ENCODE measurements at places on chromosomes 3 and 15.

DNA sequence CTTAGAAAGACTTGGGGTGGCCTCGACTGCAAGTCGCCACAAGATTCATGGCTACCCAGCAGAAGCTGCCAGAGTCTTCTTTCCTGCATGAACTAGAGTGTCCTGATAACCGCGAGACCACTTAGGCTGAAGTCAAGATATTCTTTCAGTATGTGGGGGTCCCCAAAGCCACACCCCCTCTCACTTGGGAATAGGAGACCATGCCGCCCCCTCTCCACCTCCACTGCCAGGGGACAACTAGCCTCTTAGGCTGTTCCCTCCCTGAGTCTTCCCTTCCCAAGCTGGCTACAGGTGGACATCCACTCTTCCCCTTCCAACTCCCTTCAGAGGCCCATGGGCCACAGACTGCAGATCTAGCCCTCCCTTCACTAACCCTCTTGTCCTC, 1.3 kb upstream of the CCDC12 start:
- no peak for DNase-seq

DNA sequence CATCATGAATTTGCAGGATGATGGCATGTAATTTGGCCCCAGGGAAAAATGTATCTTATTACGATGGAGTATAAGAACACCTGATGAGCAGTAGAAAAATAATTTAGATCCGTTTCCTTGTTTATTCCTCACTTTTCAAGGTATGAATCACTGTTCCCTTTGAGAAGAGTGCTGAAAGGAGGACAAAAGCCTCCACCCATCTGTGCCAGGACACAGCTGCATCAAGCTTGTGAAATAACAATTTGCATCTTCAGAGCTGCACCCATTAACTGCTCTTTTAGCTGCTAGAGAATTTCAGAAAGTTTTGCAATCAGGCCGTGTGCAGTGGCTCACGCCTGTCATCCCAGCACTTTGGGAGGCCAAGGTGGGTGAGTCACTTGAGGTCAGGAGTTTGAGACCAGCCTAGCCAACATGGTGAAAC, 9.6 kb downstream of the CLDND1 start:
- DNase-seq: no peak

- DNase-seq: no peak
Observed at GRCh38 chr3:8629151-8630021, 15.2 kb downstream of the SSUH2 start.

- DNase-seq: no peak
Observed at GRCh38 chr15:74245342-74245931, 9.3 kb downstream of the CCDC33 start.

DNA sequence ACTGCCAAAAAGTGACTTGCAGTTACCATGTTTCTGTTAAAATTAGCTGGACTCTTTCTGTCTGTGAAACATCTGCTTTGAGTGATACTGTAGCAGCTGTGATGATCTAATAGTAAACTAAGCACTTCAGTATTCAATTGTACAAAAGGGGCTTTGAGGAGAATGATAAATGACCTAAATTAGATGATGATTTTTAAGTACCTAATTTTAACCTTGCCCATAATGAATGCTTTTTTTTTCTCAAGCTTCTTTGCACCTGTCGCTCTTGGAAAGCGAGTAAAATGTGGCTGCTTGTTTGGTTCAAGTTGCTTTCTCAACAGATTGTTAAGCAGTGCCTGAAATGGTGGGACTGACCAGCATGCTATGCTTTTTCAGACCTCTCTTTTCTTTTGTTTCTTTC, 752.3 kb downstream of the EPHA3 start:
- DNase-seq: no peak

GRCh38 chr3:133905376-133905775, 9.7 kb upstream of the RAB6B start:
- DNase-seq: no peak

GRCh38 chr3:146550070-146550615, 5.7 kb upstream of the PLSCR1 start:
- DNase-seq: no peak

DNA sequence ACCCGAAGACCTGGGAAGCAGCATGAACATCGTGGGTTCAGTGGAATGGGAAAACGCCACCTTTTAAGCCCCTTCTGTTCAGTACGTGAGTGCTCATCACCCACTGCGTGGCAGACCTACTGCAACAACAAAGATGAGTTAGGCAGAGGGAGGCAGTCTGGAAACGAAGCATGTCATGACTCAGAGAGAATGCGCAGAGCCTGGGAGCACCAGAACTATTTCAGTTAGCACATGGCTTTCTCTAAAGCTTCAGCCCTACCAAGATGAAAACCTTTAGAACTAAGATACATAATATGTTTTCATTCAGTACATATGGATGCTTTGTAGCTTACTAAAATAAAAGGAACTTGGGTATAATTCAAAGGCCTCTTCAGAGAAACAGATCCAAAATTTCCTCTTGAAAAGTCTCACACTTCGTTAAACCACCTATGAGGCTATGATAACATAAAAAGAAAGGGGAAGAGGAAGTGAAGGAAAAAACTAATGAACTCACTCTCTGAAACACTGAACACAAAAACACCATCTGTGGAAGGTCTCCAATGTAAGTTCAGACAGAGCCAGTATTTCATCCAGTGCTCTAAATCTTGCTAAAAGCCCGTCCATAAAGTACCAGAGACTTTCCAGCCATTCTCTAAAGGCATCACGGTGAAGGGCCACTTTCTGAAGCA, 140.1 kb downstream of the OCA2 start:
- no peak for DNase-seq

- DNase-seq: no peak
Observed at GRCh38 chr3:134618478-134619300, 32.1 kb downstream of the KY start.

DNA sequence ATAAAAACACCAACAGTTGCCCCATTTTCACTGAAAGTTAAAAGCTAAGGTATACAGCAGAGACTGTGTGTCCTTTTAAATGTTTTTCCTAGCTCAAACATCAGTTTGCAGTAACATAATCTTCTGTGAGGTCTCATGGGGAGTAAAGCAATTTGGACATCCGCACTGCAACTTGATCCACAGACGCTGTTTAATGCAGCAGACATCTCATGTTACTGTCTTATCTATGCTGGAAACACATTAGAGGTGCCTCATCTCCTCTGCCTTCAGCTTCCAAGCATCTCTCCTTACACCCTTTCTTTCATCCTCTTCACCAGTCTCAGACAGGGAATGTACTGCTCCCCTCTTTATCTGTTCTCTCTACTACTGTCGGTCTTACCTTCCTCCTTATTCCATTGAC, 53.7 kb upstream of the ATP11B start:
- DNase-seq: no peak

DNA sequence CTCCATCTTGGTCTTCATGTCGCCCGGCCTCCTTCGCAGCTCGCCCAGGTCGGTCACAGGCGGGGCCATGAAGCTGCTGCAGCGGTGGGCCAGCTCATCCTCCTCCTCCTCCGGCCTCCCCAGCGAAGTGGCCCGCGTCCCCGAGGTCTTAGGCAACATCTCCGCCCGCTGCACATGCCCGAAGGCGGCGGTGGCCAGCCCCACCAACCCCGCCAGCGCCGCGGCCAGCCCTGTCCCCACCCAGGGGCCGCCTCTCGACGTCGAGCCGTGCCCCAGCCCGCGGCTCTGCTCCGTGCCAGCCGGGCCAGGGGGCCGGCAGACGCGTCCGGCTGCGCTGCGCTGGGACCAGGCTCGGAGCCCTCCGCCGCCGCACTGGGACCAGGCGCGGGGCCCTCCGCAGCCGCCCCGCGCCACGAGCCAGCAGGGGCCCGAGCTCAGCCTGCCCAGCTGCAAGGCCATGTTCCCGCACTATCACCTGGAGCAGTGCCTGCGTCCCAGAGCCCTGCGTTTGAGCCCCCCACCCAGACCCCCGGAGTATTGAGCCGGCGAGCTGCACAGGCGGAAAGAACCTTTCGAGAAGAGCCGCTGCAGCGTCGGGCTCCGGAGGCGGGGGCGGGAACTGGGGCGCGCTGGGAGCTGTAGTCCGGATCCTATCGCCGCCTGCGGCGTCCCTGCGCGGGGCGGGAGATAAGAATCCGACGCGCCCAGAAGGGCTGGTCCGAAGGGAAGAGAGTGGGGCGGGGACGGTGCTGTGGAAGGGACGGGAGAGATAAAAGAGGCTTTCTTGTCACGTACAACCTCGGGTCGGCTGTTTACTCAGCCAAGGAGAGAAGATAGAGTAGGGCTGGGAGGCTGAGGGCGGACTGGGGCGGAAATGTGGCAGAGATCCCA, at the start of gene CPOX:
TSS of gene CPOX (minus strand) at position 566 of the 891 bp plus-strand sequence. CDS start at position 459, 107 bp downstream.
- DNase-seq: peak; percentile 68

GRCh38 chr3:157769378-157769777, 266.2 kb upstream of the VEPH1 start:
- DNase-seq: no peak

DNA sequence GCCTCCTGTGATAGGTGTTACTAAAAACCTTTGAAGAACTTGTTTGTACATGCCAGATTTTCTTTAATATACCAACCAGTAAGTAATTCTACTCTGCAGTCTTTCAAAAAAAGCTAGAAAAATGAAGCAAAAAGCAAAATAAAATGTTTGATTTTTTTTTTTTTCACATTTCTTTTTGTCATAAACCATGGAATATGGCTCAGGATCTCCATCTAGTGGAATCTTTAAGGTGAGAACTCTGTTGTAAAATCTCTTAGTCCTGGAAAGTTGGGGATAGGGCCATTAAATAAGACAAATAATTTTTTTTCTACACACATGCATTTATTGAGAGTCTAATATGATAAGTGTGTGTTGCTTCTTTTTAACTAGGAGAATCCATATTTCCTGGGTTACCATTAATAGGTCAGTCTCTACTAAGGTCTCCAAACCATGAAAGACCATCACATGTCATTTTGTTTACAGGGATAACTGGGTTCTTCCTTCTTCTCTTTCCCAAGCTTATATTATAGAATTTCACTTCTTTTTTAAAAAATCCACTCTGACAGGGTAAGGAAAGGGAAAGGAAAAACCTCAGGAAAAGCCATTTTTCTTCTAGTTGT, 84.6 kb downstream of the SLC9A9 start:
- no peak for DNase-seq

DNA sequence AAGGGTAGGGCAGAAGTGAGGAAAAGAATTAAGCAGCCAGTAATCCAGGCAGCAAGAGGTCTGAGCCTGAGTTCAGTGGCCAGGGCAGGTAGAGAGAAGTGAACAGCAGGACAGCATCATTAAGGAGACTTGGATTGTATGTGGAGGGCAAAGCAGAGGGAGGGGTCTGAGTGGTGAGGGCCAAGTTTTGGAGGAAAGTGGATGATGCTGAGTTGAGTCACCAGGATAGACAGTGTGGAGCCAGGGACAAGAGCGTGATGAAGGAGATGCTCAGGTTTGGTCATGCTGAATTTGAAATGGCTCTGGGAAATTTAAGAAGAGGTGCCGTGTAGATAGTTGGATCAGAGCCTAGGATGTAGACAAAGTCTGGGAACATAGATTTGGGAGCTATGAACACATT, 93.1 kb downstream of the ARHGEF26 start:
- no peak for DNase-seq

DNA sequence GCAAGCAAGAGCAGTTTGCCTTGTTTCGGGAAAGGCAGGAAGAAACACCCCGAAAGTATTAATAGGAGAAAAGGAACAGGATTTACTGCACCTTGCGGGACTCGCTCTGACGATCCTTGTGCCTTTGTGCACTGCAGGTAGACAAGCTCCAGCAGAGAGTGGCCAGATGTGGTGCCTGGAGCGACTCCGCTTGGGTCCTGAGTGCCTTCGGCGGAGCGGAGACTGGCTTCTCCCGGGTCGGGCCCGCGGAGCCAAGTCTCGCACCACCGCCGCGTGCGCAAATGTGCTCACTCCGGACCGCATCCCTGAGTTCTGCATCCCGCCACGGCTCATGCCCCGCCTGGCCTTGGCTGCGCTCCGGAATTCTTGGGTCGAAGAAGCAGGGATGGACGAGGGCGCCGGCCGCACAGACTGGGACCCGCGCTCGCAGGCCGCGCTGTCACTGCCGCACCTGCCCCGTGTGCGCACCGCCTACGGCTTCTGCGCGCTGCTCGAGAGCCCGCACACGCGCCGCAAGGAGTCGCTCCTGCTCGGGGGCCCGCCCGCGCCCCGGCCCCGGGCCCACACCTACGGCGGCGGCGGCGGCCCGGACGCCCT, 769 bp downstream of the C2CD4A start:
- DNase-seq: peak; percentile 15

DNA sequence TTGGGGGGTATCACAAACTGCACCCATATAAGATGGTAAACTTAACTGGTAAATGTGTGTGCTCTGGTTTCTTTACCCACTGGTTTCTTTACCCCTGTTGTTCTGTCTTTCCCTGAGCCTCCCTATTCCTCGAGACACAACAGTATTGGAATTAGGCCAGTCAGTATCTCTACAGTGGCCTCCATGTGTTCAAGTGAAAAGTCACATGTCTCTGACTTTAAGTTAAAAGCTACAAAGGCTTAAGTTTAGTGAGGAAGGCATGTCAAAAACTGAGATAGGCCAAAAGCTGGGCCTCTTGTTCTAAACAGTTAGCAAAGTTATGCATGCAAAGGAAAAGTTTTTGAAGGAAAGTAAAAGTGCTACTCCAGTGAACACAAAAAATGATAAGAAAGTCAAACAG, 513.3 kb downstream of the ROBO2 start:
- DNase-seq: no peak

- DNase-seq: no peak
Observed at GRCh38 chr3:71180524-71180923, 403.0 kb downstream of the FOXP1 start.

GRCh38 chr3:6526861-6527260, 334.1 kb upstream of the GRM7 start:
- DNase-seq: no peak

- DNase-seq: no peak
Observed at GRCh38 chr3:134197681-134198261, 52.9 kb downstream of the RYK start.

GRCh38 chr3:19811689-19812088, 122.3 kb downstream of the EFHB start:
- no peak for DNase-seq

DNA sequence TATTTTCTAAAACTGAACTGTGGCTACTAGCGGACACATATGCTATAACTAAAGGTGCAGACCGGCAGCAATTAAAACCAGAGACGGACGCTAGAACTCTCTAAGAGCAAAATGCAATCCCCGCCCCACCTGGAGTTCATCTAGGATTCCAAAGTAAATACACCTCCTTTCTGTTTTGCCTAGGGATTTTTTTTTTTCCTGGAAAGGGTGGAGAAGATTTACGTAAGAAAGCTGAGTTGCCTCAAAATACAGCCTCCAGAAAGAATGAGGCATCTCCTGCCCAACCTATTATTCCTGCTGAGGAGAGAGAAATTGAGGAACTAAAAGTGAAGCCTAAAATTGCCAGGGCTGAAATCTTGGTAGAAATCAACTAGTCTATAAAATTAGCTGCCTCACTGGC, 150.2 kb downstream of the TP63 start:
- DNase-seq: no peak

- DNase-seq: no peak
Observed at GRCh38 chr3:169041677-169042171, 621.8 kb downstream of the MECOM start.

- DNase-seq: no peak
Observed at GRCh38 chr15:29480278-29480677, 210.7 kb upstream of the NSMCE3 start.

- DNase-seq: no peak
Observed at GRCh38 chr3:117719316-117719926, 1009.8 kb downstream of the TUSC7 start.

GRCh38 chr3:35393901-35394799, 245.2 kb upstream of the ARPP21 start:
- DNase-seq: no peak

GRCh38 chr3:557972-558371, 361.4 kb downstream of the CHL1 start:
- no peak for DNase-seq

GRCh38 chr3:186997473-186997939, 67.2 kb downstream of the ST6GAL1 start:
- DNase-seq: no peak
